ENCODE measurements at places on chromosomes 2 and 18.

GRCh38 chr2:215452725-215453124 lies 16.9 kb upstream of the FN1 start:
- no peak for DNase-seq

GRCh38 chr2:223865124-223865523 lies 27.7 kb upstream of the AP1S3 start:
- DNase-seq = no peak

DNA sequence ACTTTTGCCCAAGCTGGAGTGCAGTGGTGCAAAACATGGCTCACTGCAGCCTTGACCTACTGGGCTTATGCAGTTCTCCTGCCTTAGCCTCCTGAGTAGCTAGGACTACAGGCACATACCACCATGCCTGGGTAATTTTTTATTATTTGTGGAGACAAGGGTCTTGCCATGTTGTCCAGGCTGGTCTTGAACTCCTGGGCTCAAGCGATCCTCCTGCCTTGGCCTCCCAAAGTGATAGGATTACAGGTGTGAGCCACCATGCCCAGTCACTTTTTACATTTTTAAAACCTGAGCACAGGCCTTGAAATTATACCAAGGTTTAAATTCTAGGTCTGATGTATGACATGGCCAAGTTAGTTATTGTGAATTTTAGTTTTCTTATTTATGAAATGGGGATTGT lies 18.2 kb downstream of the SMAD4 start:
- DNase-seq = no peak

GRCh38 chr18:2180586-2180985 lies 390.7 kb downstream of the METTL4 start:
- no peak for DNase-seq

DNA sequence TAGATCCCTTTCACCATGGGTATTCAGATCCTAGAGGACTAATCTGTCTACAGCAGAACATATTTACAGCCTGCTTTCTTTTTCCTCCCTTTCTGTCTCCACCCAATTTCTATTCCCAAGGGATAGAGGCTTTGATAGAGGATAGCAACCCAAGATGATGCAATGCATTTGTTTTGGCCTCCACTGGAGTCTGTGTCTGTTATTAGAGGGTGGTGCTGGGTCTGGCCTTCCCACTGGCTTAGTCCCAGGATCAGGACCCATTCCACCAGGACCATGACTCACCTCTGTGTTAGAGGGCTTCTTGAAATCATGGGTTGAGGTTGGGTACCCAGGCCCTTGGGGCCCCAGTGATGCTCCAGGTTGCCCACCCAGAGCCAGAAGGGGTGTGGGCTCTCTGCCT lies 239.7 kb upstream of the TNP1 start:
- no peak for DNase-seq

- no peak for DNase-seq
Measured at GRCh38 chr2:98469862-98470544, 25.3 kb downstream of the INPP4A start.

DNA sequence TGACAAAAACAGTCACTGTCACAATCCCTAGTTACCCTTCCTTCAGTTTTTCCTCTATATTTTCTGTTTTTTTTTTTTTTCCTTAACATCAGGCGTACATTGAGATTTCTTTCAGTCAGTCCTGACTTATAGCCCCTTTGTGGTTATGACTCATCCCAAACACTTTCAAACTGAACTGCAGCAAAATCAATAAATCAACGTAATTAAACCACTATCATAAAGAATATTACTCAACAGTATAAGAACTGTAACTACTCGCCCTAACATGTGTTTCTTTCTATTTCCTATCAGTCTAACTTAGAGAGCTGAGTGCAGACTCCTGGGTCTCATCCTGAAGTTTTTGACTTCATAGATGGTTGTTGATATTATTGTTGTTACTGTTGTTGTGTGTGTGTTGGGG lies 523.5 kb downstream of the LRRTM4 start:
- DNase-seq = no peak

DNA sequence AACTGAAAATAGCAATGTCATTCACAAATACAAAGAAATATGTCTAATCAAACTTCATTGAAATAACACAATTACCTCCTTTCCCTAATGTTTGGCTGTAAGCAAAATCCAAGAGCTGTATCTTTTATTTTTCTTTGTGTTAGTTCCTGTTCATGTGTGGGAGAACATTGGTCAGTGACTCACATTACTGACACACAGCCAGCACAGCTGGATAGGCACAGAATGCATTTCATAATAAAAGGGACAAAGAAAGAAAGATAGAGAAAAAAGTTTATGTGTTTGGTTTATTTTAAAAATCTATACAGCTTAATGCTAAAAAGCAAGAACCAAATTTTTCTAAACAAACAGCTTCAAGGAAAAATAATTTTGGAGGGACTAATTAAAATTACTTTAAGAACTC lies 185.6 kb upstream of the COL3A1 start:
- no peak for DNase-seq

DNA sequence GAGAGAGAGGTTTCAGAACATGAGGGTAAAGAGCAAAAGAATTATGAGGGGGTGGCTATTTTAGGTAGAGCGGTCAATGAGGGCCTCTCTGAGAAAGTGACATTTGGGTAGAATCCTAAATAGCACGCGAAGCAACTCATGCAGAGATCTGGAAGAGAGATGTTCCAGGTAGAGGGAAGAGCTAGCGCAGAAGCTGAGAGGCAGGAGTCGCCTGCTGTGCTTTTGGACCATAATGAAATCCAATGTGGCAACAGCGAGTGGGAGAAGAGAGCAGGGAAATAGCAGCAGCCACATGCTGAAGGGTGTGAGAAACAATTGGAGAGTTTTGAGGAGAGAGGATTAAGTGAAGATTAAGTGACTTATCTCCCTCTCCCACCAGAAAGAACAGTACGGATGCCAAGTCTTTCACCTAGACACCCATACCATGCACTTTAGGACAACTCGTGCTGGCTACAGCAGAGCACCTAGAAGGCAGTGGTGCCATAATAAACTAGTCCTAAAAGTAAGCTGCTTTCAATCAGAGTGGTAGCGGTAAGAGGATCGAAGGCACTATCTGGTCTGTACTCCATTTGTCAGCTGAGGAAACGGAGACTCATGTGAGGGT lies 129.7 kb downstream of the LRP2 start:
- DNase-seq = no peak

GRCh38 chr2:3113769-3114168 lies 263.8 kb downstream of the EIPR1 start:
- no peak for DNase-seq

DNA sequence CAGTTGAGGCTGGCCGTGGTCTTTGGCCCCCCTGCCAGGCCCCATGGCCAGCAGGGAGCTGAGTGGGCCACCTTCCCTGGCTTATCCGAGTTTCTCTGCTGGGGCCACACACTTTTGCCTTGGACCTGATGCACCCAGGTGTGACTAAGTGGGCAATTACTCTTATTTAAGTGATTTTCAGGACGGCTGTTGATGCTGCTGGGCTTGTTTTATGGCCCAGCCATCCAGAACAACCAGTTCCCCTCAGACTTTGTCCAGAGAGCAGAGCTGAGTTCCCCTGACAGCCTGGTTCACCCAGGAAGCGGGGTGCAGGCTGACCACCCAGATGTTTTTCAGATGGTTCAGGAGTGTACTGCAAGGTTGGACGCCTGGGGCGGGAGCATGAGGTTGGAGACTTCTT lies 68.8 kb downstream of the GLI2 start:
- DNase-seq = no peak

DNA sequence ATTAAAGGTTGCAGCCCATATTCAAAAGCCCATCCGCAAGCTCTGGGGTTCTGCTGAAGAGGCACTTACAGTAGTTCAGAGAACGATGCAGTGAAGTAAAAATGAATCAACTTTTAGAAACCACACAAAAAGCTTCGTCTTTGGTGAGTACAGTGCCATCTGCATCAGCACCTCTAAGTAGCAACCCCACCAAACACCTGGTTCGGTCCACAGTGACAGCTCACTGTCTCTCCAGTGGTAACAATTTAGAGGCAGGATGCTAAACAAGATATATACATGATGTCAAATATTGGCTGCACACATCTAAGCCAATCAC lies 275.4 kb upstream of the TCF4 start:
- no peak for DNase-seq
